Erythroblast (primary cell): ENCODE measurements at places on chromosomes 11 and 22.

DNA sequence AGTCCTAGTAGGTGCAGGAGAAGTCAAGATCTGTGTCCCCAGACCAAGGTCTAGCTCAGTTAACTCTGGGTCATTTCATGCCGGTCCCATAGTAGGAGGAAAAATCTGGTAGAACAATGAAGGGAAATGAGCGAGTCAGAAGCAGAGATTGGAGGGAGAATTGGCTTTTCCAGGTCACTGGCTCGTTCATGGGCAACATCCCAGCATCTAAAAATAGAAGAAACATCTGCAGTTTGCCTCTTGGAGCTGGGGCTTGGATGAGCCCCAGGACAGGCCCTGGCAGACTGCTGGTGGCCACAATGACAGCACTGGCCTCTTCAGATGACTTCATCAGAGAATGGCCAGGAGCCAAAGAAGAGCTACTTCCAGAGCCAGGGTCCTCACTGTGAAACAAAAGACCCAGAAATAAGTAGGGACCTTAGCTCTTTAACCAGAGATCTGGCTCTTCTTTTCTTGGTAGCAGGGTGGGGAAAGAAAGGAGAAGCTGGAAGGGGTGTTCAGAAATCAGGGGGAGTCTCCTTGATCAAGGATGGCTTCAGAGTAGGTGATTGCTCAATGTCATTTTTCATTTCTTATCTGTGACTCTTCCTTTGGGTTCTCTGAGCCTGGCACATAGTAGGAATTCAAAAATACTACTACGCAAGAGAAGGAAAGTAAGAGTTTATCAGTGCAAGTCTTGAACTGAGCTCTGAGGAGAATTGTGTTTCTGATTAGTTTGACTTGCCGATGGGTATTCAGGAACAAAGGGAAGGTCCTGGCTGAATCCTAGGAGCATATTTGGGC is 102.6 kb downstream of the TMPRSS5 start:
- no peak for DNase-seq

DNA sequence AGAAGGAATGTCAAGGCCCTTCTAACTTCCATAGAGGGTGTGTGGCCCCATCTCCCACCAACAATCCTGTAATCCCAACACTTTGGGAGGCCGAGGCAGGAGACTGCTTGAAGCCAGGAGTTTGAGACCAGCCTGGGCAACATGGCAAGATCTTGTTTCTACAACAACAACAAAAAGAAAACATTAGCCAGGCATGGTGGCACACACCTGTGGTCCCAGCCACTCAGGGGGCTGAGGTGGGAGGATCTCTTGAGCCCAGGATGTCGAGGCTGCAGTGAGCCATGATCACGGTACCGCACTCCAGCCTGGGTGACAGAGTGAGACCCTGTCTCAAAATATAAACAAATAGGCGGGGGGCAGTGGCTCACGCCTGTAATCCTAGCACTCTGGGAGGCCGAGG is 16.9 kb downstream of the TSPAN32 start:
- no peak for DNase-seq

DNA sequence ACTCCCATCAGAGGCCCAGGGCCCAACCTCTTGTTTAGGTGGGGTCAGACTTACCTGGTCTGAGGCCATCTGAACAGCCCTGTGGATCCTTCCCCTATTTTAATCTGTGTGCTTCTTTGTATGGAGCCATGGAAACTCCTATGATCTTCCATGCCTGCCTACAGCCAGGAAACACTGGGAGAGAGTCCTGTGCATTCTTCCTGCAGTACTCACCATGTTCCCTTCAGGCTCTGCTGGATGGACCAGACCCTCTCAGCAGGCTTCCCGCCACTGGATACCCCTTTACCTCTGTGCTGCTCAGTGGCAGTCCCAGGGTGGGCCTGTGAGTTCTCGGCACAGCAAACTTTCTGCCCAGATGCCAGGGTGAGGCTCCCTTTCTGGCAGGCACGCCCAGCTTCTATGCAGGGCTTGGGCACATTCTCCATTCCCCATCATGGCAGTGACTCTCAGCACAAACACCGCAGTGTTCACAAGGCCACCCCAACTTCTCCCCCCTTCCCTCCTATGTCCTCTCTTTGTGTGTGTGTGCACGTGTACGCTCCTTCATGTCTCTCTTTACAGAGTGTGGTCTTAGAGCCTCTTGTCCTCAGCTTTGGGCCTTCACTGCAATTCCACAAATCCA is 34.8 kb downstream of the NEU3 start:
- no peak for DNase-seq

DNA sequence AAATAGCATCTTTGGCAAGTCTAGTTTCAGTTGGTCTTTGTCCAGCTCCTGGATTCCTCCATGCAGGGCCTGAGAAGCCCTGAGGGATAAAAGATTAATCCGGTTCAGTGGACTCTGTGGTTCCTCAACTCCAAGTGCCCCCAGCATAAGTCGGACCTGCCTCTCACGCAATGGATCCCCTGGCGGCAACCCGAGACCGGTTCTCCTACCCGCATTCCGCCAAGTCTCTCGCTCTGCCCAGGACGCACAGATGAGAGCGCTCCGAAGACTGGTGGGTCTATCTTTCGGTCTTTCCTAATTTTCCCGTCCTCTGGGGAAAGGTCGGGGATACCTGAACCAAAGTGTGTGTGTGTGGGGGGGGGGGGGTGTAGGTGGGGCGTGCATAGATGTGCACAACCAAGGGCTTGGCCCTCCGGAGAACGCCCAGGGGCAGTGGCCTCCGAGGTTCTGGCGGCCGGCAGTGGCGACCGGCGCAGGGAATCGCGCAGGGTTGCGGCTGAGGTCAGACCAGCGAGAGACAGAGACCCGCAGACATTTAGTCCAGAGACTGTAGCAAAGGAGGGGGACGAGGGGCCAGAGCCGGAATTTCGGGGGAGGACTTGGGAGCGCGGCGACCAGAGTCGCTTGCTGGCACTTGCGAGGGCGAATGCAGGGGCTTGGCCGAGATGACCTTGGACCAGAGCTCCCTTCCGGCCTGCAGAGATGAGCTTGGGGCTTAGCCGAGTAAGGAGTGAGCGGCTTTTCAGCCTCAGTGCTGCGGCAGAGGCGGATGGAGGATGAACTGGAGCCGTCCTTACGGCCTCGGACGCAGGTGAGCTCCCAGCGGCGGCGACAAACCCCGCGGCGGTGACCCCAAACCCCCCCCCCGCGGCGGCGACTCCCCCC is 712 bp upstream of the SLC2A11 start:
- DNase-seq: peak; percentile 47

DNA sequence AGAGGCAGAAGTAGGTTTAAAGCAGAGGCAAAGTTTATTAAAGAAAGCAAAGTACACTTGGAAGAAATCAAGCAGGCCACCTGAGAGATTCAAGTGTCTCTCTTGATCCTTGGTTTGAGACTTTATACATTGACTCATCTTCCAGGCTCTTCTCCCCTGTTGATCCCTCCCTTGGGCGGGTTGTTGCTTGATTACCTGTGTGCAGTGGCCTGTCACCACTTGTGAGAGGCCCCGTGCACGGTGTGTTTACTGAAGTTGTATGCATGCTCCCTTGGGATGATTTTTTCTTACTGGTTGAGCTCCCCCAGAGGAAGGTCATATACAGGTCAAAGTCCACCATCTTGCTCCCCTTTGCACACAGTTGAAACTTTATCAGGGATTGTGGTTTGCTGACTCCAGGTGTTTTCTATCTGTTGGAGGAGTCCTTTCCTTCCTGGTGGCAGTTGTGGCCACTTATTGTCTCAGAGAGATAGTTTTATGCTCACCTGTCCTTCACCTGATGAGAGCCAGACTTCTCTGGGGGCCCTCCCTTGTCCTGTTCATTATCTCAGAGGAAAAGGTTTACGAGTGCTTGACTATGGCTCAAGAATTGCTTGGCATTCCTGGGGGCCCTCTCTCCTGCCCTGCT is 16.3 kb upstream of the RBMXL2 start:
- DNase-seq: no peak

DNA sequence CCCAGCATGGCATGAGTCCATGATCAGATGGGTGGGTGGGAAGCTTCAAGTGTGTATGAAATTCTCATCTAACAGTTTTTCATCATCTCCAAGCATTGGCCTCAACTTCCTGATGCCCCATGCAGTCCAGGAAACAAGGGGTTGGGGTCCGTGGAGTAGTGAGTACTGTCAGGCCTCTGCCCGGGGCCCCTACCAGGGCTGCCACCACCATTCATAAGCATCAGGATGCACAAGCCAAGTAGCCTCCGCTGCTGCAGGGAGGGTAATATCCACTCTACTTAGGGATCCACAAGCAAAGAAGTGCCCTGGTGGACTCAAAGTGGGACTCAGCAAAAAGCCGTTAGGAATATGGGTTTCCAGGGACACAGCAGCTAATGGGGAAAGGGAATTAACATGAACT is 49.3 kb downstream of the KCNC1 start:
- no peak for DNase-seq

DNA sequence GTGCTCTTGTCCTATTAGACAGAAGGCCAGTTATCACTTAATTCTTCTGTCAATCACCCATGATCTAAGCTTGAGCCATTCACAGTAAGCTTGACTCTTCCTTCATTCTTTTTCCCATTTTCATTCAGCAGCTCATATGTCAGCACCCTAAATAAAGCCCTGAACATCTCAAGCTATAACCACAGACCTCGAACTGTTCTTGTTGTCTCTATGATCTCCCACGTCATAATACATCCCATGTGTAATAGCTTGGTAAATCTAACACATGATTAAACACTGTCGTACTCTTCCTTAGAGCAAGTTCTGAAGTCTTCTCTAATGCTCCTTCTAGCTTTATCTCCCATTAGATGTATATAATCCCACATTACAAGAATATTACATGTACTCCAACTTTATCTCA is 14.4 kb downstream of the MUC15 start:
- DNase-seq: no peak

DNA sequence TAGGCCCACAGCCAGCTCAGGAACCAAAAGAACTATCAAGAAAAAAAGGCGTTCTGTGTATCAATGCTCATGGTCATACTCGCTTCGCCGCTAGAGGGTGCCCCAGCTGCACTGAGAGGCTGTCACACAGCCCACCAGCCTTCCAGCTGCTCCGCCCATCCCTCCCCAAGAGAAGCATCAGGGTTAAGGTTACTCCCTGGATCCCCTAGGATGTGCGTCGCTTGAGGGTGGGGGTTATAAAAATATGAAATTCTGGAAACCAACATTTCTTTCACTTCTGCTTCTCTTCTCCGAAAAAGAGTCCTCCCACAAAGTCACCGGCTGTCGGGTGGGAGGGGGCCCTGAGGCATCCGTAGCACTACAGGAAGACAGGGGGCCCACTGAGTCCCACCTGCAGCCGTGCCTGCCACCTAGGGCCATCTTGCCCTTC is 1.7 kb downstream of the CBX6 start:
- DNase-seq: peak; percentile 91

- peak; percentile 79 for DNase-seq
These were observed 736 bp downstream of the RDX start for GRCh38 chr11:110295531-110296225.

DNA sequence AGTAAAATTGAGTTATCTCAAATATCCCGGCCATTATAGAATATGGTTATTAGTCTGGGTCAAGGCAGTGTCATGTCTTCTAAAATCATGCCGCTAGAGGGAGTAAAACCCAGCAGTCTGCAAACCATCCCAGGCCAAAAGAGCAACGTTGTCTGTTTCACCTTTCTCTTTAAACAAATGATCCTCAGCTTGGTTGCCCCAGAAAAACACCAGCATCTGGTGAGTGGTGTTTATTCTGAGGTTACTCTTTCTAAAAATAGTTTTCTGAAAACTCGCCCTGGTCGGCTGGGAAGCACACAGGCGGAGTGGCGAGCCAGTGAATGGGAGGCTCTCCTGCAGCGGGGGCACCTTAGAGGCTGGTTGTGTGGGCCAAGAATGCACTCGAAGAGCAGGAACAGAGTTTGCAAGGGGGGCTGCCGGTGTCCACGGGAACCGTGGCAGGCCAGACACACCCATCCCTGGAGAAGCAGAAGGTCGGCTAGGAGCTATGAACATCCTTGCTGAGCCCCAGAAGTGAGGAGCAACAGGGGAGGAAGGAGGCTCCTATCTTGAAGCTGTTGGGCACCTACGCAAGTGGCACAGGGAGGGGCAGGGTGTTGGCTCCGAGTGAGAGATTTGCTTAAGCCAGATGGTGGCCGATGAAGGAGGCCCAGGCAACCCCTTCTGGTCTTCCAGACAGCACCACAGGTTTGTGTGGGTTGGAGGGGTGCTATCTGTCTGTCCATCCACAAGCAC is 297.1 kb downstream of the ETS1 start:
- peak; percentile 66 for DNase-seq

DNA sequence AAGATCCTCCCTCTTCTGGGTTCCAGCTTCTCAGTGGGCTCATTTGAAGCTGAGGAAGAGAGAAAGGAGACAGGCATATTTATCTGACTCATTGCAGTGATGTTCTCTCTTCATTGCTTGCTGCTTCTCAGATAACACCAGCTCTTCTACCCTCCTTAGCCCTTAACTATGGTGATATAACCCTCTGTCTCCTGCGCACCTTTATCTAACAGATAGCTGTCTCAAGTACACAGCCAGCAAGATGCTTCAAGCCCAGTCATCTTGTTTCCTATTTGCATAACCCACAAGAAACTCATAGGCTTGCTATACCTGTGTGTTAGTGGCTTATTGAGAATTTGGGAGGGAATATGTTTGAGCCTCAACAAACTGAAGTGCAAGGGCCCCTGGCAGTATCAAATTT is 12.6 kb downstream of the PRSS23 start:
- DNase-seq: no peak

- DNase-seq: peak; percentile 79
These were observed 902 bp downstream of the RASGRP2 start for GRCh38 chr11:64742889-64743590.
